Sciatic nerve (tissue), 2 donors: ENCODE measurements at places on chromosomes 7 and 10.

GRCh38 chr7:37285706-37286453 lies 162.8 kb downstream of the ELMO1 start:
- no peak for DNase-seq

GRCh38 chr10:100204370-100204769 lies 18.5 kb upstream of the ERLIN1 start:
- no peak for DNase-seq

- DNase-seq = no peak
These were observed 53.2 kb downstream of the PANK1 start for GRCh38 chr10:89591796-89592271.

GRCh38 chr10:33143160-33143728 lies 185.2 kb upstream of the ITGB1 start:
- DNase-seq = no peak

GRCh38 chr7:72467237-72467636 lies 55.1 kb upstream of the CALN1 start:
- no peak for DNase-seq

- DNase-seq = no peak
These were observed 2.9 kb upstream of the IFRD1 start for GRCh38 chr7:112447406-112447805.
